ENCODE measurements at places on chromosomes 6 and 20. TPM values are rescaled to one million over a fixed set of nuclear protein-coding genes. Genes with fewer than 3 reads are reported as not detected.

GRCh38 chr6:16903470-16903869 lies 142.2 kb upstream of the ATXN1 start:
- DNase-seq, result no peak
- H3K4me1 ChIP-seq, result no peaks in the 10 kb centered on the region
- no peaks in the 10 kb centered on the region for H3K36me3 ChIP-seq
- H3K27me3 ChIP-seq, result no peaks in the 10 kb centered on the region
- H3K27ac ChIP-seq, result no peak overlapping the region

GRCh38 chr6:126069449-126069848 lies 83.1 kb downstream of the TRMT11 start:
- no peak overlapping the region for H3K27ac ChIP-seq
- no peaks in the 10 kb centered on the region for H3K36me3 ChIP-seq
- no peaks in the 10 kb centered on the region for H3K27me3 ChIP-seq
- no peaks in the 10 kb centered on the region for H3K4me1 ChIP-seq

Gene LAMA4
- total RNA-seq, result 103 TPM

GRCh38 chr6:39791311-39791710 lies 865 bp upstream of the DAAM2 start:
- peaks cover 34% of the 10 kb centered on the region for H3K27me3 ChIP-seq
- H3K4me1 ChIP-seq, result peaks cover 41% of the 10 kb centered on the region
- peak overlapping the region; percentile 82 for H3K27ac ChIP-seq
- DNase-seq, result no peak

Gene SLC35F1
- 6.4 TPM for total RNA-seq

DNA sequence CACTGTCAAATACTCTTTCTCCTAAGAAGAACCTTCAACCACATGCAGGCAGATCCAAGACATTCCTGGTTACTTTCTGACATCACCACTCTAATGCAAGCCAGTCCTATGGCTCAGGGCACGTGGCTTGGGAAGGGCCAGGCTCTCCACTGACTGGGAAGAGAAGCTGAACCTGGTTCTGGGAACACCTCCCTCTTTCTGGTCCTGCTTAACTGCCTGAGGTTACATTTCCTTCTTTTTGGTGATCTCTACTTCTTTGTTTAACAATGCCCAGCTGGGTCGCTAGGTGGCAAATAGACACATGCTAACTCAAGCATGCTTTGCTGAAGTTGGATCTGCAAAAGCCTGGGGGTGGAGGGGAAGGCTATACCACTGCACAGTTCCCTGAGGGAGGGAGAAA lies 249.8 kb downstream of the GMDS start:
- H3K27ac ChIP-seq, result no peak overlapping the region
- H3K4me3 ChIP-seq, result no peak overlapping the region
- no peaks in the 10 kb centered on the region for H3K4me1 ChIP-seq
- no peaks in the 10 kb centered on the region for H3K27me3 ChIP-seq
- DNase-seq, result no peak

Gene GPR63
- total RNA-seq, result 1.0 TPM

All from left ventricle myocardium inferior (tissue), 1 donor.